ENCODE measurements at places on chromosomes 7 and 10.

- no peak for DNase-seq
These were observed 13.8 kb upstream of the INPP5A start for GRCh38 chr10:132523561-132524442.

DNA sequence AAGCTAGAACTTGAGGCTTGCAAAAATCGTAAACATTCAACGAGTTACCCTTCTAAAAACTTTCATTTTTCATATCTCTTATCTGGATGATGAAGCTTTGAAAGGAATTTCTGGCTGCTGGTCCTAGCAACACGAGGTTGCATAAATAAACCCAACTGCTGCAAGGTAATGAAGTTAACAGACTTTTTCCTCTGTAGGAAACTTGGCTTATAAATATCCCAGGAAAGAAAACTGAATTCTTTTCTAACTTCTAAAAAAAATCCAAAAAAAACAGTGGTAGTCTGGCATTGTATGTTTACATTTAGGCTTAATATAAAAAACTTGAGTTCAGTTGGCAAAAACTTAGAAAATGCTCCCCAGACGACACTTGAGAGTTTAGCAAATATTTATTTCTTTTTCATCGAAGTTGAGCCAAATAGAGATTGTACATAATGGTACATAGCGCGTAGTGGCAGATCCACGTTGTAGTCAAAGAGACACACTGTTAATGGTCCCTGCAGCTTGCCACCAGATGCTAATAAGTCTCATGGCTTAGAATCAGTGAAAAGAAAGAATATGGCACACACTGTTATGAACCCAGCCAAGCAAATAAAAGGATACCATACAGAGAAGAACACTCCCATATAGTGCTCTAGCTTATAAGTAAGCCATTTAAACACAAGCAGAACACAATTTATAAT is 200.3 kb upstream of the PCLO start:
- no peak for DNase-seq

DNA sequence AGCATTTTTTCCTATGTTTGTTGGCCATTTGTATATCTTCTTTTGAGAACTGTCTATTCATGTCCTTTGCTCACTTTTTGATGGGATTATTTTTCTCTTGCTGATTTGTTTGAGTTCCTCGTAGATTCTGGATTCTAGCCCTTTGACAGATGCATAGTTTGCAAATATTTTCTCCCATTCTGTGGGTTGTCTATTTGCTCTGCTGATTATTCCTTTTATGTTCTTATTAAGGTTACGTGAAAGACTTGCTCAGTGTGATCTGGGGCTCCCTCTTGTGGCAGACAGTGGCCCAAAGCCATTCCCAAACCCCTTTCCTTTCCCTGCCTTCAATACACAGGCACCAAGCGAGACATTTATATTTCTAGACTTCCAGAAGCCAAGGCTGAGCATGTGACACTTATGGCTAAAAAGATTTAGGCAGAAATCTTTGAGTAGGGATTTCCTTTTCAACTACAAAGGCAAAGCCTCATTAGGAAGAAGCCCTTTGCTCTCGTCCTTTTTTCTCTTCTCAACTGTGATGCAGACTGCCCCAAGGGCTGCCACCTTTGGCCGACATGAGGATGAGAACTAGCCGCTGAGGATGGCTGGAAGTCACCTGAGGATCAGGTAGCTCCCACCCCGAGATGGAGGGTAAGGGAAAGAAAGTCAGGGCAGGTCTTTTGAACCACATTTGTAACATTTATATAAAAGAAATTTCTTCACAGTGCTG is 23.6 kb downstream of the ST8SIA6 start:
- DNase-seq = peak; percentile 44

GRCh38 chr10:29304264-29304994 is 15.6 kb downstream of the LYZL1 start:
- no peak for DNase-seq

GRCh38 chr10:46198516-46198915 is 88.3 kb upstream of the ANTXRL start:
- no peak for DNase-seq

DNA sequence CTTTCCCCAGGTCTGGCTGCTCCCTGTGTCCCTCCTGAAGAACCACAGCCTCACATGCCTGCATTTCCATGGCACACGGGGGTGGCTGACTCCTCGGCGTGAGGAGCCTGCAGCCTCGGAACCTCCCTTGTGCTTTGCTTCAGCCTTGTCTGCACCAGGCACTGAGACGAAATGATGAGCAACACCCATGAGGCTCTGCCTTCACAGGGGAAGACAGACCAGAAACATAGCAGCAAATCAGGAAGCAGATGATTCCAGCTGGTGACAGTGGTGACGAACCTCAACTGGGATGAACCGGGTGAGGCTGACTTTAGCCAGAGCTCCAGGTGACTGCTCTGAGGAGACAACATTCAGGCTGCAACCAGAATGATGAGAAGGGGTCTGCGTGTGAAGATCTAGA is 84.5 kb upstream of the SMNDC1 start:
- DNase-seq = no peak

GRCh38 chr7:81053623-81054022 is 134.8 kb upstream of the SEMA3C start:
- no peak for DNase-seq

DNA sequence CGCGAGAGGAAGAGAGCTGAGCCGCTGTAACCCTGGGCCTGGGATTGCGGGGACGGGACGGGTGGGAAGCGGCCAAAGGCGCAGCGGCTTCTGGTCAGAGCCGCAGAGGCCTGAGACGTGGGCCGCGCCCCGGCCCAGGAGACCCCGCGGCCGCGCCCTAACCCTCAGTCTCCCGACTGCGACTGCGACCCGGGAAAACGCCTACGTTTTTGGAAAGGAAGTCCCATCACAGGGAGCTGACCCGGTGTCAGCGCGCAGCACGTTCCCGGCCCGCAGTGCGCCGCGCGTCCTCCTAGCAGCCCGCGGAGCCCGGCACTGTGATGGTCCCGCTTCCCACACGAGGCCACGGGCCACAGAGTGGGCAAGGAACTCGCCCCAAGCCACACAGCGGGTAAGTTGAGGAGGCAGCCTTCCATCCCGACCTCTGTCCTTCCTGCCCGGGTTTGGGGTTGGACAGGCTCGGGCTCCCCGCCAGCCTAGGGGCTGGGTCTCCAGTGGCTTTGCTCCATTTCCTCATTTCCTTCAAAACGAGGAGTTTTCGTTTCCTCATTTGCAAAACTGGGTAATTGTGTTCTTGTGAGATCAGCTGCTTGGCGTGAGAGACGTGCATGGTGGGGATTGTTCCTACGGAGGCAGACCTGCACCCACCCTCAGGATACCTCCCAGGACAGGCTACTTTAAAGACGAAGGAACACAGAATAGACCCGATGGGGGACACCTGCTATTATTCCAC is 1.2 kb downstream of the GPNMB start:
- no peak for DNase-seq
